ENCODE measurements at places on chromosomes 2 and 18.
A peak's percentile ranks its signal among the peaks of the same experiment; 100 is the strongest.

DNA sequence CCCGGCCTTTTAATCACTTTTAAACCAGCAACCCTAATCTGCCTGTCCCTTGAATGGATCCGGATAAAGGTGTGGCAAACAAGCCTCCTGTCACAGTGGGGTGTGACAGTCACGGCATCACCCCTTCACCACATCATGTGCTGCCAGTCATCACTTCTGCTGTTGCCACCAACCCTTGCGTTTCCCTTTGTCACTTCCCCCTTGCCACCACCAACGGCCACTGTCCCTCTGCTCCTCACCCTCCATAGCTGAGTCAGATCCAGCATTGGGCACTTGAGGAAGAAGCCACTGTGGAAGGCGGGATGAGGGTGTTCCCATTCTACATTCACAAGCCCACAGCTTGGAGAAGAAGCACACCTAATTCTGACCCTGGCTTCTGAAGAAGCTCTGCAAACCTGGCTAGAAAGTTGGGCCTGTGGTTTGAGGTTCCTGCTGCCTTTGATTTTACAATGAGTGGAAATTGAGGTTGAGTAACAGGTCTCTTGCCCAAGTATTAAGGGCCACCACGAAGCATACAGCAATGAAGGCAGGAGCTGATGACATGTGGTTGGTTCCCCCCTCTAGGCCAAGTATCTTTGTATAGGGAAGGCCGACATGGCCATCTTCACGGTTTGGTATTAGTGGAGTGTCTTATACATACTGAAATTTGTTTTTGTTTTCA, 22.9 kb upstream of the DARS1 start:
- DNase-seq: peak; percentile 42

DNA sequence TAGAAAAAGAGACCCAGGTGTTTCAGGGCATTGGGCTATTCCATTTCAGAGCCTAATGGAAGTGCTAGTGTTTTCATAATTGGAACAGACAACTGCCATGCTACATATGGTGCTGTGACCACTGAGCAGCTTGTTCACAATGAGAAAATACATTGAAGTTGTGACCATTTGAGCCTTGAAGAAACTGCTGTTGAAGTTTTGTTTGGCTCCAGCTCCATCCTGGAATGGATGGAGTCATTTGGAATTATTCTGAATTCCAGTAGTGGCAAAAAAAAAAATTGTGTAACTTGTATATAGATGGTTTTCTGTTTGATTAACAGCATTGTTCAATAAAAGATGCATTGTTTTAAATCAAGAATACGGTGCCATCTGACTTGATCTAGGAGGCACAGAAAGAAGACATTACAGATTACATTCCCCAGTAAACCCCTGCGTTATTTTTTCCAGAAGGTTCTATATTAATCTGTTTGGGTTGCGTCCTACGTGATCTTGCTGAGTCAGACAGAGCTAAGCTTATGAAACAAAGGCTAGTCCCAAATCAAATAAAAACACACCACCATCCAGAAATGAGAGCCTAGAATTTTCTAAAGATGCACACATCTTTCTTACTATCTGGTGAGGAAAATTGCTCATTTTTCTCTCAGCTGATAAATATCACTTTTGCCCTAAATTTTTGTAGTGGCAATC, 19.2 kb downstream of the FMNL2 start:
- no peak for DNase-seq

DNA sequence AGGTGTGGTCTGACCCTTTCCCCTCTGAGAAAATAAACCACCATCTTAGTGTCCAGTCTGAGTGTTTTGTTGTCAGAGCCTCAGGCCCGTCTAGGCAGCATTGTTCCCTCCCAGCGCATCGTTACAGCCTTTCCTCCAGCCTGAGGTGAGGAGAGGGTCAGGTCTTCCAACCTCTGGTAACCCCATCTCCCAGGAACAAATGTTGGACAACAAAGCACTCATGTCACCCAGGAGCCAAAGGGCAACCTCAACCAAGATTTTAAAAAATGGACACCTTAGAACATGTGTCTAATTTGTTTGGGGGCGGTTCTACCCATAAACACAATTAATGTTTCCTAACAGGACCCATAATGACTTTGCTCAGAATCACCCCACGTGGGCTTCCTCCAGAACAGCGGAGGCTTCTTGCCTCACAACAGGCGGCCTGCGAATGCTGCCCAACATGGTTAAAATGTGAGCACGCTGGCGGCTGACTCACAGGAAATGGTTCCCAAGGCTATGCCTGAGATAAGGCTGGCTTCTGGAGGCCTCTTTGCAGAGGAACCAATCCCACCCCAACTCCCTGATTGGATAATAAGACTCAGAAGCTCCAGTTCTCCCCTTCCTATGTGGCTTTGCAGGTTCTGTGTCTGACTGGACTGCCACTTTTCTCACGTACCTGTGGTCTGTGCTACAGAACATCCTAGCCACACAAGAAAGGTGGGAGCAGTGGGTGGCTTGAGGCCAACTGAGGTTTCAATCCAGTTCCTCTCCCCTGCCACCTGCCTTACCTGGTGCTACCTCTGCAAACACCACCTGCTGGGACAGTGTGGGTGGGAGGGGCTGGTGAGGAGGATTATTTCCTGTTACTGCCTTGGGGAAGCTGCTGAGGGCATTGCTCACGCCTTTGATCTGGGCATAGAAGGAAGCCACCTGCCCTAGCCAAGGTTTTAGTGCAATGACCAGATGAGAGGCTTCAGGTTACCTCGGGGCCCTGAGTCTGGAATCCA, 108.8 kb downstream of the B3GNT2 start:
- peak; percentile 54 for DNase-seq

DNA sequence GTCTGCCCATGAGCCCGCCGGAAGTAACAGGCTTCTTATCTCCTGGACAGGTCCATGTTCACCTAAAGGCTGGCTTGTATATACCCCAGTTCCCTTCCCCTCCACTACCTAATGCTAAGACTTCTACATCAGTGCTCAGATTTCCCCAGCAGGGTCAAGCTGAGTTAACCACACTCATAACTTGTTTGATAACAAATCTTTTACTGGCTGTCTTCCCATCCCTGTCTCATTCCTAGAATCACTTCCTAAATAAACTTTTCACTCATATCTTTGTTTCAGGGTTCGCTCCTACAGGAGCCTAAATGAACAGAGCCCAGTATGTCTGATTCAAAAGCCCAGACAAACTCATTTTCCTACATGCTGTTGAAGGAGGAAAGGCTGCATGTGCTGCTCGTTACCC, 94.0 kb upstream of the SOX11 start:
- DNase-seq: no peak

DNA sequence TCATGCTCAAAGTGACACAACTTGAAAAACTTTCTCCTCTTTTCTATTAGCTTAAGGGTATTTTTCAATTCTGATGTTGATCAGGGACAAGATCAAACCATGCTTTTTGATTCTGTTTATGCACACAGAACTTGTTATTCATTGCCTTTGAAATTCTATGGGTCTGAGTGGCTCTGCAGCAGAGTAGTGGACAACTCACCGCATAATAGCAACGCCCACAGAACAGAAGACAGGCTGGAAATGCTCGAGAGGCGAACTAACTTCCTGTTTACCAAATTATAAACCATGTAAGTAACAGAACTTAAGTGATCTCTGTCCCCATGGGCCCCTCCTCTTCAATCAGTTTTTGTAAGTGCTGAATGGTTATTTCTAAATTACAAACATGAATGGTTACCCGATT, 131.2 kb downstream of the CBLN2 start:
- DNase-seq: no peak

DNA sequence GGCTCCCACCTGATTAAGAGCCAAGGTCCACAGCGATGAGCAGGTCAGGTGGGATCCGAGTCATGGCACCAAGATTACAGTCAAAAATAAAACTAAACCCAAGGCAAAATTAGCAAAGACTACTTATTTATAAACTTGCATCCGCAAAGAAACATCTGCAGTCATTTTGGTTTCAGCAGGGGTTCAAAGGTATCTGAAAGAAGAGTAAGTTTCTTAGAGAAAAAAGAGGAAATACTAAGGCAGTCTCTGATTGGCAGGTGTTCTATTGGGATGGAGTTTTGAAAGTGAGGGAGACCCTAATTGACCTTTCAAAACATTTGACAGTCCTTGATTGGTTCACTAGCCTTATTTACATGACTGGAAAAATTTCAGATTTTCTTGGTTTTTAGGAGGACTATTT, 11.0 kb upstream of the PLB1 start:
- no peak for DNase-seq

GRCh38 chr2:214995409-214995808, 143.0 kb downstream of the ABCA12 start:
- no peak for DNase-seq

GRCh38 chr2:127072970-127073369, 34.0 kb downstream of the BIN1 start:
- DNase-seq: no peak

- DNase-seq: no peak
Observed at GRCh38 chr2:71453404-71454220, at the start of gene DYSF. DYSF (plus strand) TSS chr2:71453561.

DNA sequence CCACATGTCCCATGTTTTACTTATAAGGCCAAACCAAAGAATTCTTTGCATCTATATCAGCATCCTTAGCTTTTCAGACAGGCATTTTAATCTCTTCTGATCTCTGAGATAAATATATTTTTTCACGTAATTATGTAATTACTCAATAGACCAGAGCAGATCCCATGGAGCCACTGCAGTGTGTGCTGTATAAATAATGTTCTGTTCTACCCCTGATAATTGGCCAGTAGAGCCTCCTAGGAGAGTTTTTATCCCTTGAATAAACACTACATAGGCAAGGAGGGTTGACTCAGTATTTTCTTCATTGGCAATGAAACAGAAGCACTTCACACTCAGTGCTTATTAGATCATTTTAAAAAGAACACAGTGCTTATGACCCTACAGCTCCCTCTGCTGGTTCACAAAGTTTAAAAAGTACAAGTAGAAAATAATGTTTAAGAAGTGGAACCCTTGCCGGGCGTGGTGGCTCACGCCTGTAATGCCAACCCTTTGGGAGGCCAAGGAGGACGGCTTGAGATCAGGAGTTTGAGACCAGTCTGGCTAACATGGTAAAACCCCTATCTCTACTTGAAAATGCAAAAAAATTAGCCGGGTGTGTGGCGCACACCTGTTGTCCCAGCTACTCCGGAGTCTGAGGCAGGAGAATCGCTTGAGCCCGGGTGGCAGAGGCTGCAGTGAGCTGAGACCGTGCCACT, 91.9 kb downstream of the PPP1R1C start:
- DNase-seq: peak; percentile 41

GRCh38 chr2:101827246-101827645, 129.7 kb downstream of the MAP4K4 start:
- DNase-seq: no peak

GRCh38 chr18:9716780-9717563, 8.9 kb downstream of the RAB31 start:
- DNase-seq: no peak

- DNase-seq: no peak
Observed at GRCh38 chr2:98764499-98764898, 33.6 kb upstream of the MGAT4A start.

DNA sequence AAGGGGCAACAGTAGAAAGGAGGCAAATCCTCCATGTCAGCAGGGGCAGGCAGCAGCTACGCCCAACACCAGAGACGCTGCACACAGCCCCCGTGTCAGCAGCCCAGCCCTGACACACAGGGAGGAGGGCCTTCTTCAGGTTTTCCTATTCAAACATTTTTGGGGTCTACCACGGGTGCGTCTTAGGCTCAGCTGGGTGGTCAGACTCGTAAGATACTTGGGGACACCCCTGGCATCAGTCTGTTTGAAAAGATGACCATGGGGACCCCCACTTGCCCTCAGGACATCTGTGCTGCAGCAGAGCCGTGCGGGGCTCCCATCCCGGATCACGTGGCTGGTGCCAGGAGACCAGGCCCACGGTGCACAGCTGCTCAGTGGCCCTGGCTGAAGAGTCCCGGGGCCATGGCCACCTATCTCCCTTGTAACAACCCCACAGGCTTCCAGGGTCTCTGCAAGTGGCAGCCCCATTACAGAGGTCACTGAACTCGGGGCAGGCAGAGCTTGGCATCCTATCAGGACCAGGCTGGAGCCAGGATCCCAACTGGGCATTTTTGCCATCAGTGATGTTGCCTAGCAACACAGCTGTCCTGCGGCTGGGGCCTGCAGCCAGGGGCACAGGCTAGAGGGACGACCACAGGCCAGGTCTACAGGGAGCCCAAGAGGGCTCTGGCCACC, 82.5 kb downstream of the EDAR start:
- no peak for DNase-seq

GRCh38 chr2:108776475-108776874, 10.1 kb upstream of the CCDC138 start:
- DNase-seq: no peak

GRCh38 chr2:160700021-160700814, 206.6 kb upstream of the RBMS1 start:
- no peak for DNase-seq

All from mucosa of gallbladder (tissue), 1 donor.